ENCODE measurements at places on chromosomes 1 and 21.
A peak's percentile ranks its signal among the peaks of the same experiment; 100 is the strongest.

DNA sequence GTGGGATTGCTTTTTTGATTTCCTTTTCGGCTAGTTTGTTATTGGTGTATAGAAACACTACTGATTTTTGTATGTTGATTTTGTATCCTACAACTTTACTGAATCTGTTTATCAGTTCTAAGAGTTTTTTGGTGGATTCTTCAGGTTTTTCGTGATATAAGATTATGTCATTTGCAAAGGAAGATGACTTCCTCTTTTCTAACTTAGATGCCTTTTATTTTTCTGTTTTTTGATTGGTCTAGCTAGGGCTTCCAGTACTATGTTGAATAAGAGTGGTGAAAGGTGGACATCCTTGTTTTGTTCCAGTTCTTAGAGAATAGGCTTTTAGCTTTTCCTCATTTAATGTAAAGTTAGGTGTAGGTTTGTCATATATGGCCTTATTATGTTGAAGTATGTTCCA lies 13.1 kb upstream of the NHLH2 start:
- no peak for DNase-seq

GRCh38 chr1:13935336-13935735 lies 235.3 kb downstream of the PRDM2 start:
- DNase-seq, result no peak

- peak; percentile 84 for DNase-seq
Observed at GRCh38 chr1:193730017-193730416, 543.6 kb upstream of the B3GALT2 start.

DNA sequence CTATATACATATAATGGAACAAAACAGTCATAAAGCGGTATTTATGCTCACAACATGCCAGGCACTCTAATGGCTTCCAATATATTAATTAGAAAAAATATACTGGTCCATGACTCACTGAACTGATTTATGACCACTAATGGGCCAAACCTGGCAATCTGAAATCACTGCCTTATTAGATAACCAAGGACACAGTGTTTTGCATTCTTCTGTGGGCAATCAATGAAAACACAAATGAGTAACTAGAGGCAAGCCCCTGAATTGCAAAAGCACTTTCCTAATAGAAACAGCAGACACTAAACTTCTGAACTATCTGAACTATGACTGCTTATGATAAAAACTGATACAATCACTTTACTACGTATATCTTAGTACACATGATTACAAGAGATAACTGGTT lies 3.5 kb downstream of the GCLM start:
- no peak for DNase-seq

- peak; percentile 44 for DNase-seq
Observed at GRCh38 chr1:163166886-163167555, 35.7 kb downstream of the RGS5 start.

DNA sequence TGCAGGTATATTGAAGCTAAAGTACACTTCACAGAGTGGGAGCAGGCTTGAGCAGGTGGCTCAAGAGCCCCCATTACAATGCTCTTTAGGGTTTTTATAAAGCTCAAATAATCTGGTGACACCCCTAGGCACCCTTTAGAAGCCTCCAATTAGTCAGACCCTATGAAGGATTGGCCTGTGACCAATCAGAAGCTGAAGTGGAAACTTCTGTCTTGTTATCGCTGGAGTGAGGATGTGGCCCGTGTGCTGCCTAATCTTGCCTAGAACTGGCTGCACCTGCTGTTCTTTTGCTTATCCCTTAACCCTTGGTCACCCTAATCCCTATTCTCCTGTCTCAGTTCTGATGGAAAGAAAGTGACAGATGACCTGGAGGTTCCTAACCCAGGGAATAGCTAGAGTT lies 70.8 kb upstream of the ABCG1 start:
- no peak for DNase-seq

- DNase-seq, result no peak
Observed at GRCh38 chr21:36704958-36705678, 6.2 kb downstream of the SIM2 start.

- peak; percentile 66 for DNase-seq
Observed at GRCh38 chr21:27519361-27519760, 552.5 kb upstream of the ADAMTS5 start.

DNA sequence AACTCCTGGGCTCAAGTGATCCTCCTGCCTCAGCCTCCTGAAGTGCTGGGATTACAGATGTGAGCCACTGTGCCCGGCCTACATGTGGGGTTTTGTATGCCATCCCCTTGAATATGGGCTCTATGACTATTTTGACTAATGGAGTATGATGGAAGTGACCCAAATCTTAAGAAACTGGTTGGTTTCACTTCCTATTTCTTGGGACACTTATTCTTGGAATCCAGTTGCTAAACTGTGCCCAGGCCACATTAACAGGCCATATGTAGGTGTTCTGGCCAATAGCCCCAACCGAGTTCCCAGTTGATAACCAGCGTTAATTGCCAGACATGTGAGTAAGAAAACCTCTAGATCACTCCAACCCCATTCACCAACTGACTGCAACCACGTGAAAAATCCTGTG lies 36.3 kb upstream of the CLIC4 start:
- no peak for DNase-seq

DNA sequence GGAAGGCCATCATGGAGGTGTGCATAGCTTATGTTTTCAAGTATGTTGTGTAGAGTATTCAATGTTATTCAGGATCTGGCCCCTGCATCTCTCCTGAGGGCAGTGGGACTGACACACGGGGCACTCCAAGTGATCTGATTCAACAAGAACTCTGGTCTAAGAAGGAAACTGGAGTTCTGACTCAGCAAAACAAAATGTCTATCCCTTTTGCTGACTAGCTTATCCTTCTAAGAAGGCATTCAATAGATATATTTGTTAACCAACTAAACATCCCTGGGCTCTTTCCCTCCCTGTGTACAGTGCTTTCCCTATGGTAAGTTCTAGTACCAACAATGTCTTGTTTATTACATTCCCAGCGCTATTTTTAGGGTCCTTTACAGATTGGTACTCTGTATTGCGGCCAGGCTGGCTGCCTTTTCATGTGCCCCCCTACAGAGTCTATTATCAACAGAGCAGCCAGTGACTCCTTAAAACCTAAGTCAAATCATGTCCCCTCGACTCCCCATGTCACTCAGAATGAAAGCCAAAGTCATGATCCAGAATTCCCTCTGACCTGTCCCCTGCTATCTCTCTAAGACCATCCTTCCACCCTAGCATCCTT lies 304.9 kb downstream of the KCNH1 start:
- no peak for DNase-seq

Data from A172 (cell line).